PC-3 (cell line): ENCODE measurements at places on chromosomes 1 and 21. TPM values are rescaled to one million over a fixed set of nuclear protein-coding genes. Genes with fewer than 3 reads are reported as not detected.

PDZK1IP1 gene
- not detected in 2 replicates for total RNA-seq

ZBTB37 gene
- total RNA-seq = 0.58 and 1.5 TPM in 2 replicates

SH2D2A gene
- total RNA-seq = 6.9 and 7.8 TPM in 2 replicates

GRCh38 chr21:26379561-26379960 is 193.5 kb downstream of the CYYR1 start:
- DNase-seq = no peak

- DNase-seq = no peak
Measured at GRCh38 chr1:20115916-20116315, 3.4 kb downstream of the PLA2G2D start.
